H1 (cell line): ENCODE measurements at places on chromosomes 5 and 9.
A peak's percentile ranks its signal among the peaks of the same experiment; 100 is the strongest.

- peak; percentile 38 for DNase-seq
Observed at GRCh38 chr9:69139596-69139995, 34.5 kb upstream of the TJP2 start.

GRCh38 chr9:134314039-134314949, 12.0 kb upstream of the RXRA start:
- DNase-seq = no peak

GRCh38 chr5:154947778-154948177, 6.9 kb downstream of the MRPL22 start:
- no peak for DNase-seq

GRCh38 chr9:89806371-89807100, 201.7 kb downstream of the GADD45G start:
- no peak for DNase-seq

DNA sequence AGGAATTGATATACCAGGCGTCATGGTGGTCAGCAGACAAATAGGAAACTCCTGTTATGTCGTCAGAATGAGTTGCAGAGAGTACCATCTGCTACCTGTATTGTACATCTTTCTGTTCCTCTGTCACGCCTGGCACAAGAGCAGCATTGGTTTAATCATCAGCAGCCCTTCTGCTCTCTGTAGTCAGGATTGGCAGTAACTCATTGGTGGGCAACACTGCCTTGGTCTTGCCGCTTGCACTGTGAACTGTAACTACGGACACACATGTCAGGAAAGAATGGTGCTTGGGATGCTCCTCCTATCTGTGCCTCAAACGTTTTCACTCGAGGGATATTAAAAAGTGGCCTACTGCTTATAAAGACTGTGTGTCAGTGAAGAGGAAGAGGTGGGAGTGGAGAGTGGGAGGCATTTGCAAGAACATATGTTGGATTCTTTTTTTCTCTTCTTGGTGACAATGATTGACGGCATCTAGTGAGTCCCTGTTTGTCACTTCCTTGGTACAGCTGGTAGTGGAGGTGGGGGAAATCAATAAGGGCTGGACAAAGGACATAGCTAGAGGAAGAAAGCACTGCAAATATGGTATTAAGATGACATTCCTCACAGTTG, 76.6 kb downstream of the F2RL2 start:
- DNase-seq = no peak

GRCh38 chr9:68966496-68966944, 47.4 kb downstream of the PRKACG start:
- no peak for DNase-seq

DNA sequence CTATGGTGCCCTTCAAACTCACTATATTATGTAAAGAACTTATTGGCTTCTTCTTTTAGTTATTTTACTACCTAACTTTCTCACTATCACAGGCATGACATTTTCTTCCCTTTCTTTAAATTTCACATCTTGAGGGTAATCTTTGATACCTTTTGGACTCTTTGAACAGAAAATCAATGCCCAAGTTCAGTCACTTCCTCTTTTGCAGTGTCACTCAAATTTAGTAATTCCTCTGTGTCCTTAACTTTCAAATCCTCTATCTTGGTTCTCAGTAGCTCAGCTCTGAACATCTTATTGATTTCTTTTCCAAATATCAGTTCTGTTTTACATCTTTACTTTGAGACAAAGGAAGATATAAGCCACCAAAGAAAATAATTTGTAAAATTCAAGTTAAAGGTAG, 25.5 kb downstream of the CNTLN start:
- no peak for DNase-seq

DNA sequence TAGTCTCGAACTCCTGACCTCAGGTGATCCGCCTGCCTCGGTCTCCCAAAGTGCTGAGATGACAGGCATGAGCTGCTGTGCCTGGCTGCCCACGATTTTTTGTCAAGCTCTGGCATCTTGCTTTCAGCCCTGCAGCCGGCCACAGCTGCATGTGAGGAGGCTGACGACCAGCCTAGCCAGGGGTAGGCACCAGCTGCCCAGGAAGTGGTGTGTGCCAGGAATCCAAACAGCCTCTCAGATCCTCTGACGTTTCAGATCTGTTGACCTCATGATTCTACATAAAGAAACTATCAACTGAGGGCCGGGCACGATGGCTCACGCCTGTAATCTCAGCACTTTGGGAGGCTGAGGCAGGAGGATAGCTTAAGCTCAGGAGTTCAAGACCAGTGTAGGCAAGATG, 19.0 kb downstream of the DYNC2I2 start:
- DNase-seq = no peak

- DNase-seq = no peak
Observed at GRCh38 chr9:137136261-137136880, 2.6 kb upstream of the GRIN1 start.
